Astrocyte of the cerebellum (primary cell): ENCODE measurements at places on chromosomes 6 and 20.

DNA sequence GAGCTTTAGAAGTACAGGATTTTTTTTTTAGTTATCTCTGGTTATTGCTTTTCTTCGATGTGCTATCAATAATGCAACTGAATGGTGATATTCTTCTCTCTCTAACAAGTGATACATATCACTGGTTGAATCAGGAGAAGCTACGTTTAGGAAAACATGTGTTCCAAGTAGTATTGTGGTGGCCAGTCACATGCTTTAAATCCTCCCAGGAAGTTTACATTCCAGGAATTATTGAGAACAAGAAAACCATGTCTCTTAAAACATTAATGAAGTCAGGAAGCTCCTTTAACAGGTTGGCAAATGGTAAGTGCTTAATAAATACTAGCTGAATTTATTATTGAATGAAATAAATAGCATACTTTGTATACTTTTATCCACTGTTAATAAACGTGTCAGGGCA lies 371.1 kb downstream of the BCKDHB start:
- DNase-seq = no peak

DNA sequence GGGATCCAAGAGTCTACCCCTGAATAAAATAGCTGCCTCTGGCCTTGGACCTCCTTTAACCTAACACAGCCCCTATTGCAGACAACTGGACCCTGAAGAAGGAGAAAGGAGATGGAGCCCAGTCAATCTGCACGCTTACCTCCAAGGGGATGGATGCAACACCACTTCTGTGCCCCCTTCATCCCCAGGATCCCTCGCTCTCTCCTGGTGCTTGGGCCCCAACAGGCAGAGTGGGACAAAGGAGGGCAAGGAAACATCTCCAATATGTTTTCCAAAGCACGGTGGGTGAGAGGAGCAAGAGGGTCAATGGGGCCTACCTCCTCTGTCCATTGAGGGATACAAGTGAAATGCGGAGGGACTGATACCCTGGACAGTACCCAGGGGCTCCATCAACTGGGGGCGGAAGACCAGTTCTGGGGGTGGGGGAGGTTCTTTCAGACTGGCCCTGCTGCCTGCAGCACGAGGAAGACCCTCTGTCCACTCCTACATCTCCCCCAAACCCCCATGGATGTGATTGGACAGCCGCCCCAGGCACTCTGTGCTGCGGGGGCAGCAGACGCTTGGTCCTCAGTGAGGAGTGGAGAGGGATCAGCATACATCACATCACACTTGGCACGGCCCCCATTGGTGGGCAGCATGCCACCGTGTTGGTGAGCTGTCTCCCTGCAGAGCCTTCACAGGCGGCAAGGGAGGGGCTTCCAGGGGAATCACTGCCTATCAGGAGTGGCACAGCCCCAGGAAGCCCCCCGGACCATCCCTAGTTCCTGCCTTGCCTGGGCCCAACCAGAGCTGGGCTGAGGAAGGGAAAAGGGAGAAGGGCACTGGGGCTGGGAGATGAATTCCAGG lies 70.6 kb downstream of the MRPL14 start:
- DNase-seq = no peak

GRCh38 chr6:73566954-73567591 lies 46.2 kb upstream of the EEF1A1 start:
- DNase-seq = no peak

DNA sequence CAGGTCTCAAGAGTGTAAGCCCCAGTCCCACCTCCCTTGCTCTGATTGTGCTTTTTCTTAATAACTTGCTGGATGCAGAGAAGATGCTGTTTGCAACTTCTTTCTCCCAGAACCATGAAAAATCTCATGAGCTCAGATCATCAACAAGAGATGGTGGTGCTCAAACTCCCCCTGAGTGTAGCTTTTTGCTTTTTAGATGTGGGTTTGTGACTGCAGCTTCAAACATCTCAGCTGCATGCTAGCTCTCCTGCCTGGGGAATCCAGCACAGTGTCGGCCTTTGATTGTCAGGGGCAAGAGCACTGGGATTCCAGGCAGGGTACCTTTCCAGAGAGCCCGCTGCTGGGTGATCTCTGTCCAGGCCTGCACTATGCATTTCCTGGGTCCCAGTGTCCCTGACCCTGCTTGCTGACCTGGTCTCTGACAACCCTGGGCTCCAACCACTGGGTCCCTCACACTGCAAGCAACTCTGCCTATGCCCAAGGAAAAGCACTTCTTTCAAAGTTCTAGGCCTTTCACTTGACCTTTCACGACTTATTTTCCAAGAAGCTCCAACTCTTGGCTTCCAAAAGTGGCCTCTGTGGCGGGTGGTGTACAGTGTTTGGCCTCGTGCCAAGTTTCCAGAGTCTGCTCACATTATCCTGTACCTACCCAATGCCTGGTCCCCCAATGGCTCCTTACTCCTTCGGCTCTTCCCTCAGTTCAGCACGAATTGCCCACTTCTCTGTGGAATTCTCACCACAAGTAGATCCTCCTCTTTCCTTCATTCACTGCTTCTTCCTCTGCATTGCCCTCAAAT lies 69.7 kb upstream of the LY86 start:
- no peak for DNase-seq

DNA sequence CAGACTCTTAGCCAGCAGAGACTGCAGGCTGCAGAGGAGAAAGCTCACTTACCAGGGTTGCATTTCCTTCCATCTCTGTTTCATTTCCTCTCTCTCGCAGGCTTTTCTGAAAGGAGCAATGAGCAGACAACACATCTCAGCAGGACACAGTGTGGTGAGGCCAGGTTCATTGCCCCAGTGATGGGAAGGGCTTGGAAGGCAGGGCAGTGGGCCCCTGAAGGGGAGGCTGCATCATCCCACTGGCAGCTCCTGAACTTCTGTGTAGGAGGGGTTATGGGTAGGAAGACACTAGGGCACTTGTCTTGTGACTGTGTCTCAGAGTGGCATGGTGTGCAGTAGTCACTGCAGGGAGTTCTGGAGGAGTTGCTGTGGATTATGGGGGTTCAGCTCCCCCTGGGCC lies 246.8 kb downstream of the QKI start:
- no peak for DNase-seq

- DNase-seq = no peak
Measured at GRCh38 chr20:51512645-51513044, 29.9 kb downstream of the NFATC2 start.

- DNase-seq = no peak
Measured at GRCh38 chr6:45783716-45784115, 231.9 kb downstream of the CLIC5 start.

- DNase-seq = no peak
Measured at GRCh38 chr20:59937150-59937549, 3.0 kb downstream of the PPP1R3D start.

DNA sequence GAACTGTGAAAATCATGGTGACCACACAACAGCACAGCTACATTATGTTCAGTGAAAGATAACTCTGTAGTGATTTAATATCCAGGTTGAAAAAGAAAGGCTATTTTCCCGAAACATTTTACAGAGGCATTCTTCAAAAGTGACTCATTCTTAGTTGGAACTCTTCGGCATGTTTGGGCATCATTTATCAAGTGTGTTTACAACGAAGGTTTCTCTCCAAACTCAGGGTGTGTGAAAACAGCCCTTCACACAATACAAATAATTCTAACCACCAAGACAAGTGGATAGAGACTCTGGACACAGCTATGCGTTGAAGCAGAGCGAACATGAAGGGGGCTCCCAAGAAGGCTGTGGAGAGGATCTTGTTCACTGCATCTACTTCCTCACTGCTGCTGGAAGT lies 57.6 kb downstream of the CBLN4 start:
- DNase-seq = no peak

DNA sequence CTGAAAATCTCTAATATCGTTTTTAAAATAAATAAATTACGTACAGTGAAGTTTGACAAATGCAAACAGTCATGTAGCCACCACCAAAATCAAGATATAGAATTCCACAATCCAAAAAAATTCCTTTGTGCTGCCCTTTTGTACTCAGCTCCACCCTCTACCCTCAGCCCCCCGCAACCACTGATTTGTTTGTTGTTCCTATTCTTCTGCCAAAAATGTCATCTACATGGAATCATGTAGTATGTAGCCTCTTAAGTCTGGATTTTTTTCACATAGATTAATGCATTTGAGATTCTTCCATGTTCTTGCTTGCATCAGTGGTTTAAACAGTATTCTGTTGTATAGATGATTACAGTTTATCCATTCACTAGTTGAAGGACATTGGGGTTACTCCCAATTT lies 8.5 kb upstream of the REPS1 start:
- no peak for DNase-seq
